ENCODE measurements at places on chromosomes 5 and 9.

DNA sequence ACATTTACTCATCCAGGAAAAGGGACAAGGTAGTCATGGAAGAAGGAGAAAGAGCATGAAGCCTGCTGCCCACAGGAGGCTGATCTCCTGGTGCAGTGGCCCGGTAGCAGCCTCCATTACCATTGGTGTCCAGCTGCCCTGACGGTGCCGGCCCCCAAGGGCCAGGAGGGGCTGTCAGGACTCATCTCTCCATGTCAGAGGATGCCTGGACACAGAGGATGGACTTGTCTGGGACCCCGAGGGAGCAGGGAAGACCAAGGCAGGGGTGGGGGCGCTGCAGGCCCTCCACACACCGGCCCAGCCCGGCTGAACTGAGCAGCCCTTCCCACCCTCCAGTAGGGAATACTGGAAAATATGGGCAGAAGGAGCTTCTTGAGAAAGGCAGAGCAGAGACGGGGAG is 52.2 kb downstream of the IRX2 start:
- H3K27ac ChIP-seq, result no peak overlapping the region
- H3K36me3 ChIP-seq, result no peaks in the 10 kb centered on the region
- no peaks in the 10 kb centered on the region for H3K4me1 ChIP-seq
- H3K27me3 ChIP-seq, result peaks cover 10% of the 10 kb centered on the region
- no peak overlapping the region for H3K4me3 ChIP-seq

- no peaks in the 10 kb centered on the region for H3K36me3 ChIP-seq
- no peak for DNase-seq
- H3K4me1 ChIP-seq, result no peaks in the 10 kb centered on the region
- no peak overlapping the region for H3K4me3 ChIP-seq
- H3K27ac ChIP-seq, result no peak overlapping the region
- H3K27me3 ChIP-seq, result no peaks in the 10 kb centered on the region
Measured at GRCh38 chr9:87128844-87129493, 181.7 kb upstream of the GAS1 start.

GRCh38 chr9:73034962-73035361 is 82.1 kb upstream of the ALDH1A1 start:
- DNase-seq, result no peak
- H3K4me3 ChIP-seq, result no peak overlapping the region
- peaks cover 7% of the 10 kb centered on the region for H3K4me1 ChIP-seq
- no peaks in the 10 kb centered on the region for H3K27me3 ChIP-seq
- no peaks in the 10 kb centered on the region for H3K36me3 ChIP-seq

DNA sequence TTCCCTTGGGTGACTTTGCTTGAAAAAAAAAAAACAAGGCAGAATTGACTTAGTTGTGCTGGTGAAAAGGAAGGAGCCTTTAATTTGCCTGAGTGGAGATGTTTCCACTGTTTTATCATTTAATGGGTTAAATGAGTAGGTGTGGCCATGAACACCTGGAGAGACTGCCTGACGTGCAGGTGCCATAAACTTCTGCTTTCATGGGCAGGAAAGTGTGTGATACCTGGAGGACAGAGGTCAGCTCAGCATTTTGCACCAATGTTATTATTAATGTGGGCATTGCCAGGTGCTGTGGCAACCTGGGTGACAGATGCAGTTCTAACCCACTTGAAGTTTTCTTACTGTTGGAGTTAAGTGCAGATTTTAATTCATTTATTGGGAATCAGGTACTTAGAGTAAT is 145.4 kb downstream of the CD180 start:
- H3K4me3 ChIP-seq, result no peak overlapping the region
- peaks cover 24% of the 10 kb centered on the region for H3K4me1 ChIP-seq
- H3K27me3 ChIP-seq, result no peaks in the 10 kb centered on the region
- no peaks in the 10 kb centered on the region for H3K36me3 ChIP-seq
- peak overlapping the region; percentile 17 for H3K27ac ChIP-seq
- no peak for DNase-seq

DNA sequence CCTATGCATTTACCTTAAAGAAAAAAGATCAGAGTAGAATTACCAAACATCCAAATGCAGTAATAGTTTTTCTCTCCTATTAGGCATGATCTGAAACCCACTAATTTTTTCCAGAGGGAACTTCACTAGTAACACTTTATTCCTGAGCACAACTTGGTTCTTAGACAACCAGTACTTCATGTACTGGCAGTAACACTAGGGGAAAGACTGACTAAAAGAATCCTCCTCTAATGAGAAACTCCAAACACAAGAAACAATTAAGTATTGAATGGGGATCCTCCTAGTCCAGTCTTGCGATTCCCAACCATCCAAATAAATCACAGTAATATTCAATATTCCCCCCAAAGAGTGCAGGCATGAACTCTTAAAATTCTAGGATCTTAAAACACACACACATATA is 48.9 kb downstream of the ZNF608 start:
- no peak overlapping the region for H3K4me3 ChIP-seq
- no peak for DNase-seq
- H3K27ac ChIP-seq, result no peak overlapping the region
- no peaks in the 10 kb centered on the region for H3K36me3 ChIP-seq

DNA sequence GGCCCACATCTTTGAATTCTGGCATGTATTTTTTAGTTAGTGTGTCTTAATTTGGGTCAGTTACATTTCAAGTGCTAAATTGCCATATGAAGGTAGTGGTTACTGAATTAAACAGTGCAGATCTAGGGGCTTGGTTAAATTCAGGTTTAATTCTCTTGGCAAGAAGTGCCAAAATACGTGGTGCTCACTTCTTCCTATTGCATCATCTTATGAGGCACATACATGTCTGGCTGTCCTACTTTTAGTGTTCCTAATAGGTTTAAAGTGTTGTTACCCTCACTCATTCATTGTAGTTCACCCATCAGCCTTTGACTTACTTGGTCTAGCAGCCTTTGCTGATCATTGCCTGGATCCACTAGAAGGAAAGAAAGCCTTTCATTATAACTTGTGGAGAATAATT is 59.5 kb downstream of the RPS6 start:
- no peaks in the 10 kb centered on the region for H3K4me1 ChIP-seq
- H3K27me3 ChIP-seq, result no peaks in the 10 kb centered on the region
- no peak overlapping the region for H3K27ac ChIP-seq
- H3K36me3 ChIP-seq, result peaks cover 23% of the 10 kb centered on the region
- no peak overlapping the region for H3K4me3 ChIP-seq

DNA sequence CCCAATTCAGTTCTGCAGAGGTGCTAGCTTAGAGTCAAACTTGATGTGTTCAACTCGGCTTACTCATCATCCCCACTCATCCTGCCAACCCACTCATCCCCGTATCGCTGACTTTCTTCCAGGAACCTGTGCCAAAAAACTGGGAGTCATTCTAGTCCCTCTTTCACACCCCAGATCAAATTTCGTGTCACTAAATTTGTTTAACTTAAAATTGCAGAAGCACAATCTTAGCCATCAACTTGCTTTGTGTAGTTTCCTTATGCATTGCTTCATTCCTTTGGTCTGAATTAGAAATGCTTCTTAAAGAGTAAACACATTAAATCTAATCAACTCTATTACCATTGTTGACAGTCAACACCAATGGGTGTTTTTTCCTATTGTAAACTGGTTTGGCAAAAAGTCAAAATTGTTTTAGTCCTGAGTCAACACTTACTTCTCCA is 162.4 kb downstream of the TTC39B start:
- no peaks in the 10 kb centered on the region for H3K27me3 ChIP-seq
- no peak overlapping the region for H3K4me3 ChIP-seq
- no peaks in the 10 kb centered on the region for H3K36me3 ChIP-seq
- no peak overlapping the region for H3K27ac ChIP-seq
- DNase-seq, result no peak

GRCh38 chr5:176609724-176610434 is at the start of gene GPRIN1:
Gene GPRIN1 (minus strand): TSS chr5:176610156. CDS start chr5:176599834, 10,322 bp downstream.
- H3K4me1 ChIP-seq, result peaks cover 7% of the 10 kb centered on the region
- peak within 1 kb of the TSS; percentile 88 for H3K4me3 ChIP-seq
- DNase-seq, result no peak
- H3K27me3 ChIP-seq, result peaks cover 3% of the 10 kb centered on the region
- no peak within 1 kb of the TSS for H3K27ac ChIP-seq
- H3K36me3 ChIP-seq, result no peaks in the 10 kb centered on the region

DNA sequence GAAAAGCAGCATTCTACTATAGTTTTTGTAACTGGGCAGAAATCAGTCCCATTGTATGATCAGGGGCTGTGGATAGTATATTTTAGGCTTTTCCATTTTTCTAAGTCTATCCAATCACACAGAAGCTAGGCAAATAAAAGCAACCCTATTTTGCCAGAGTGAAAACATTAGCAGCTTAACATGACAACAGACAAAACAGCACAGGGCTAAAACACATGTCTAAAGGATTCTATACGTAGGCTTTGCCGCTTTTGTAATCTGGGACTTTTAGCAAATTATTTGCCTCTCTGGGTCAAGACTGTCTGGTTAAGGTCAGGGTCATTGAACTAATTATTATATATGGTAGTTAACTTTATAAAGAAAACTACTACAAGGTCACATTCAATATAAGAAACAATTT is 4.2 kb downstream of the MARCHF3 start:
- H3K27me3 ChIP-seq, result no peaks in the 10 kb centered on the region
- no peak overlapping the region for H3K27ac ChIP-seq
- H3K4me3 ChIP-seq, result no peak overlapping the region
- no peaks in the 10 kb centered on the region for H3K36me3 ChIP-seq
- peaks cover 35% of the 10 kb centered on the region for H3K4me1 ChIP-seq
- DNase-seq, result no peak

All from heart left ventricle (tissue), 16 donors.